H9 (cell line): ENCODE measurements at places on chromosomes 3 and 15.

DNA sequence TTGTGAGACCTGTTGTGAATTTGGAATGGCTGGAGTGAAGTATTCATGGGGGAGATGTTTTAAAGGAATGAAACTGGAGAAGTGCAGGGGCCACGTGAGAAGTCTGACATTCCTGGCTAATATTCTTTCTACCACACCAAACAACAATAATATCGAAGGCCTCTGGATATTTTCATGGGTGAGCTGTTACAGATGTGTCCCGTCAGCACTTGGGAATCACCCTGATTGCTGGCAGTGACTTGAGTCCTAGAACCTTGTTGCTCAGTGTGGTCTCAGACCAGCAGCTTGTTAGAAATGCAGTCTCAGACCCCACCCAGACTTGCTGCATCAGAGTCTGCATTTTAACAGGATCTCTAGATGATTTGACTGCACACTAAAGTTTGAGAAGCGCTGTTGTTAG, 113.8 kb downstream of the ITPR1 start:
- DNase-seq = no peak

DNA sequence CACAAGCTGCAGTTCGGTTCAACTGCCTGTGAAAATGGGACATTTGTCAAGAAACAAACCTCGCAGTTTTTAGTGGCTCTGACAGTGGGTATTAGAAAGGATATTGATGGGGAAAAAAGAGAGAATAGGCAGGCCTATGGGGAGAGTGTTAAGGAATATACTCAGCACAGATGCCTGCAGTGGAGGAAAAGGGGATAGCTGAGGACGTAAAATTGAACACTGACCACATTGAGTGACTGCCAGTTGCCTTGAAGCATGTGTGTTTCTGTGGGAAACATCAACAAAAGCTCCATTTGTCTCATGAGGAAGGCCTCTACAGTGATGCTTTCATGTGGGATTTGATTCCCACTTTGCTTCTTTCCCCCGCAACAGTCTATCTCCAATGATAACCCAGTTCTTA, 1042.1 kb downstream of the TUSC7 start:
- DNase-seq = no peak

DNA sequence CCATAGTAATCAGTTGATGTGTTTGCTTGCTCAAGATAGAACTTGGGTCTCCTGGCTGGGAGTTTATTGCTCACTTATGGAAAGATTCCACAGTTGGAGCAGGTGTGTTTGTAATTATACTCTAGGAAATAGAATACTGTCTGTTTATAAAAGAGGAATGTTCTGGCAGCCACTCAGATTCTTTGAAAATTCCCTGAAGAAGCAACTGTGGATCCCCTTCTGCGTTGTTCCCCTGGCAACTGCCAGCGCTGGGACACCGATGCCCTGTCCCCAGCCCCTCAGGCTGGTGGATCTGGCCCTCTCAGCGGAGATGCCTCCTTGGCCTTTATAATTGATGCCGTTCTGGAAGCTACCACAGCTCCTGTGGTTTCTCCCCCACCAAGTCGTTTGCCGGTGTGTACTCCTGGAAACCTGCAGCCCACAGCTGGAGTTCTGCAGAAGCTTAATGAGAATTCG, 225.9 kb downstream of the ITPR1 start:
- DNase-seq = no peak

- peak; percentile 67 for DNase-seq
These were observed 521.9 kb upstream of the PROK2 start for GRCh38 chr3:72306800-72307341.

- DNase-seq = no peak
These were observed 255.0 kb downstream of the CLSTN2 start for GRCh38 chr3:140189976-140190375.

- no peak for DNase-seq
These were observed 35.8 kb upstream of the TSC22D2 start for GRCh38 chr3:150372320-150372719.

DNA sequence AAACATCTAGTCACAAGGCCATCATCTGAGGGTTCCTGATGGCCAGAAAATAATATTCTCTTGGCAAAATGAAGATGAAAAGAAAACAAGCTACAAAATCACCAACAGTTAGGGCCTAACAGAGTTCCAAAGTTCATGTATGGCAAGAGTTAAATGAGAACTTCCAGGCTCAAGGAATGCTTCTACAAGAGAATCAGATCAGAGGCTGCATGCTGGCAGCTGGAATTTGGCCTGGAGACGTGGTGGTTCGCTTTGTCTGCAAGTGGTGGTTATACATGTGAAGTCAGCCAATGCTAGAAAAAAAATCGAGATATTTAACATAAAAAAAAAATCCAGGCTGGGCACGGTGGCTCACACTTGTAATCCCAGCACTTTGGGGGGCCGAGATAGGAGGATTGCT, 5.6 kb downstream of the SIAH2 start:
- no peak for DNase-seq

DNA sequence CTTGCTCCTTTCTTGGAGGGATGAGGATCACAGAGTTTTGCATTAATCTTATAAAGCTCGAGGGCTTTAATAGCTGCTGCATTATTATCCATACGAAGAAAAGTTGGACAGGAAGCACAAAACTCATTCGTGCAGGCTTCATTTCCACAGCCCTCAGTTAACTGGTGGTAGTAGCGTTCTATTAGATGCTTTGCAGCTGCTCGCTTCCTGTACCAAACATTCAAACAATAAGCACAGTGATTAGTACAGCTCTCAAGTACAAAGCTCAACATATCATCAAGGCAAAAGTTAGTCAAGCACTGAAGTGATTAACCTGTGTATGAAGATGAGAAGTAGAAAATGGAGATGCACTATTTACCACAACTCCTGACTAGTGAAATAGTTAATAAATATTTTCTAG, 63.3 kb downstream of the UBE3A start:
- no peak for DNase-seq

DNA sequence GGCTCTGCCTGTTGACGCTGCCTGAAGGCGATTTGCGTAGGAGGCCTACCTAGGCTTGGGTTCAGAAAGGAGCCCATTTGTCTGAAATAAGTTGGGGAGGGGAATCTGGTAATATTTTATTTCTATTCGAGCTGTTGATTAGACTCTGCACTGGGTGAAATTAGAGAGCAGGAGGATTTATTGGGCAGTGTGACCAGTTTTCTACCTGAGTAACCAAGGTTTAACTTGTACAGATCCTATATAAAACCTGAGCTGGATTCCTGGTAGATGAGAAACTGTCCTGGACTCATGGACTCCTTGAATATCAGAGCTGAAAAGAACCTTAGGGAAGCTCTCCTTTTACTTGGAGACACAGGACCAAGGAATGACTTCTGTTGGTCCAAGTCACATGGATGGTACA, 19.6 kb upstream of the GPR156 start:
- DNase-seq = no peak

- no peak for DNase-seq
These were observed 13.4 kb downstream of the STT3B start for GRCh38 chr3:31546162-31546561.

DNA sequence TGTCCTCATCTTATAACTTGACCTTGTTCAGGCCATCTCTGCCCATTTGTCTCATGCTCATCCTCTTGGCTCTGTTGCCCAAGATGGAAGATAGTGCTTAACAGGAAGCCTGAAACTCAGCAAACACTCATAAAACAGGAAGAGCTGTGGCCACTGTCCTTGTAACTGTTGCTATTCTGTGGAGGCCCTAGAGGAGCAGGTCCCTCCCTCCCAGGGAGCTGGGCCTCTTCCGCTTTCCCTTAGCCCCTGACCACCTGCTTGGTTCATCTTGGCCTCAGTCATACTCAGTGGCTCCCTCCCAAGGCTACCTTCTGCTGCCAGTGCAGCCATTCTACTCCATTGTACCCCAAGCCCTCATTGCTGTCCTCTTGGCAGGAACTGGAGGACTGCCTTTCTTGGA, 3.5 kb downstream of the MAPKAPK3 start:
- DNase-seq = no peak

DNA sequence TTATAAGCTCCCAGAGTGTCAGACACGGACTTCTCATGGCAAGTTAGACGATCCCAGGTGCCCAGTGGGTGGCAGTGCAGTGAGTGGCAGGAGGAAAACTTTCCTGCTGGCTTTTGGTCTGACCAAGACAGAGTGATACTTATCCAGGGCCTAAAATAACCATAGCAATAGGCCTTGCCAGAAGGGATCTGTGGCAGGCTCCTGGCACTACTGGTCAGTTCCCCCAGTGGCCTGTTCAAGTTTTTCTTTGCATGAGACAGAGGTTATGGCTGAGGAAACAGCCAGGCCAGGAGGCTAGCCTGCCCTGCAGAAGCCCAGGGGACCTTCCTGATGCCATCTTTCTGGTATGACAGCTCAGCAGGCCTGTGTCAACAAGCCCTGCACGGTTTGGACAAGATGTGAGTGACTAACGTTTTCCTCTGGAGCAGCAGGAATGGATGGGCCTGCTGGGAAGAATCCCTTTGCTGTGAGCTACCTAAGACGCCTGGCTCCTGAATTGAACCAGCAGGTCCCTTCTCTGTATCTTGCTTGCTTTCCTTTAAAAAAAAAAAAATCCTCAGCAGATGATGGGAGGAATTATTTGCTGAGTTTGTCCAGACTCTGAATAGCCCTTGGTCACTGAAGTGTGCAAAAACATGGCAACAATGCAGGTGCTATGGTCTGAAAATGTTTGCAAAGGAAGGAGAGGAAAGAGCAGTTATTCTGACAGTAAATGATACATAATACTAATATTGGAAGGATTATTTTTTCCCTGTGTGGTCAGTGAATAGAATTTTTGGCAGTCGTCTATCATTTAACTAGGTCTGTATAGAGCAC, 18.0 kb downstream of the SCG5 start:
- no peak for DNase-seq

DNA sequence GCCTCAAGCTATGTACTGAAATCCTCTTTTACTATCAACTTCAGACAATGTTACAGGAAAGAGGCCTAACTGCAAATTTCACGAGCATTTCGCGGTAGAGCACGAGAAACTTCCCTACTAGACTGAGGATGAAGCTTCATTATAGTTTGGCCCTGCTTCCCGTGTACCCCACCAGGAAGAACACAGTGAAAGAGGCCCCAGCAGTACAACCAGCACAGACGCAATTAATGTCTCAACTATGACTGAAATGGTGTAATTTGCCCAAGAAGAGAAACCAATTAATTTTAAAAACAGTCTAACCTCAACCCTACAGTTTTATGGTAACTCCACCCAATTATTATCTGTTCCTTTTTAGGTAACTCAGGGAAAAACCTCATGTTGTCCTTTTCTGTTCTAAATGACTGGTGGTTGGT, 12.1 kb downstream of the CHSY1 start:
- no peak for DNase-seq

DNA sequence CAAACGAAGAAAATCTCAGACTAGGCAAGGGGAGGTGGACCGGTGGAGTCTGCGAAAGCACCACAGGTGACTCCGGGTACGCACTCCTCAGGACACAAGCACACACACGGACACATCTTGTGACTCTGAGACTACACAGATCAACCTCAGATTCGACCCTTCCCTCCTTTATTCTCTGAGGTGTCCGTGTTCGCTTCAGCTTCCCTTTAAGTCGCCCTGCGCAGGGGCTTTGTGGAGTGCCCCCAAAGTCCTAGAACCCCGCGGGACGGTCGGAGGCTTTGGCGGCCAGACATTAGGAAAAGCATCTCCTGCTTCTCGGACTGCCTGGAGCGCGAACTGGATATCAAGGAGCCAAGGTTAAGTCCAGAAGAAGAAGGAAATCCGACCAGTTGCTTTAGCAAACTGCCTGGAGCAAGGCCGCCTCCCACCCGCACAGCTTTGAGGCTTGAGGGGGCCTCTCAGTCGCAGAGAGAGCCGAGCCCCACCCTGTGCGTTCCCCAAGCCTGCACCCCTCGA, 730 bp downstream of the DGKG start:
- no peak for DNase-seq

DNA sequence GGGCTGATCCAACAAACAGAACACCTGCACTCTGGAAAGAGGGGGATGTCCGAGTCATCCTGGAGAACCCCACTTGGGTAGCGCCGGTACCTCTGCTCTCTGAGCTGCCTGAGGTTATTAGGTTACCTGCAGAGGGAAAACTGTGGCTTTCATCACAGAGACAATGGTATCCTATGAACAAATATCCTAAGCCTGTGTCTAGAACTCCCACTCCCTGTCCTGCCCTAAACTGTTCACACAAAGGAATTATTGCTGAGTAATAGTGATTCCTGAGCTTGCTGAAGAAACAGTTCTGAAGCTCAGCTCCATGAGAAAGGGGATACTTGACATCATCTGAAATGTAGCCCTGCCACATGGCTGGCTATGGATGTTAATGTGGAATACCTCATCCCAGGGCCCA, 31.9 kb upstream of the WNT5A start:
- DNase-seq = no peak

- no peak for DNase-seq
These were observed 103.5 kb downstream of the TBC1D2B start for GRCh38 chr15:77974098-77974414.

GRCh38 chr3:59839810-59840515, 790.1 kb upstream of the CFAP20DC start:
- DNase-seq = no peak

DNA sequence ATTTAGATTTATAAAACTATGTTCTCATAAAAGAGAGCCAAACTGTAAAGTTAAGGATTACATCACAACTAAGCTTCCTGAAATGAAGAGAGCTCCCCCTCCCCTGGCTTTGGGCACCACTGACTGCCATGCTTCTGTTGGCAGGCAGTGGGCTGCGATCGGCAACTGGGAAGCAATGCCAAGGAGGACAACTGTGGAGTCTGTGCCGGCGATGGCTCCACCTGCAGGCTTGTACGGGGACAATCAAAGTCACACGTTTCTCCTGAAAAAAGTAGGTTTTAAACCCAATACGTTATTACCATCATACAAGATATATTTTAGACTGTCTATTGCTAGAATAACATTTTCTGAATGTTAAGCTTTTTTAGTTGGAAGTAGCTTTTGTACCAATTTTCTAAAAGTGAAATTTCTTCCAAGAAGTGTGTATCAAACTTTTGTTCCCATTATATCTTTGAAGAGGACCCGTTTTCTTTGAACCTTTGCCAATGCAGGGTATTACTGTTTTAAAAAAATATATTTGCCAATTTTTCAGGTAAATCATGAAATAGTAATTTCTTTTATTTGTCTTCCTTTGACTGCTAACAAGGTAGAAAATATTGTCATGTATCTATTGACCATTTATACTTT, 184.1 kb downstream of the ADAMTSL3 start:
- peak; percentile 67 for DNase-seq

DNA sequence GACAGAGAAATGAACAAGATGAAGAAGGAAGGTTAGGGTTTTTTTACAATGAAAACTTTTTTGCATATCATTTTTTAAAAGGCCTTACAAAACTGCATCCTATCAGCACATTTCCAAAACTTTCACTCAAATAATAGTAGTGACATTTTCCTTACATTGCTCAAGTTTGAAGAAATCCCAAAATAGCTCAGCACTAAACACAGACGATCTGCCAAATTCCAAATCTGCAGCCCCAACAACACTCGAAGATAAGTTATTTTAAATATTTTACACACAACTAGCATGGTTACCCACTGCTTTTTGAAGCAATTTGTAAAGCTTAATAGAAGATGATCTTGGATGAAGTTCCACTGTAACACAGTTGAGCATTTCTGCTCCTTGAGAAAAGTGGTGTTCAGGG, 535.6 kb upstream of the ALCAM start:
- DNase-seq = no peak

- no peak for DNase-seq
These were observed 62.4 kb downstream of the ZBTB20 start for GRCh38 chr3:115084686-115085085.
